EL (cell line): ENCODE measurements at places on chromosomes 4 and X.

DNA sequence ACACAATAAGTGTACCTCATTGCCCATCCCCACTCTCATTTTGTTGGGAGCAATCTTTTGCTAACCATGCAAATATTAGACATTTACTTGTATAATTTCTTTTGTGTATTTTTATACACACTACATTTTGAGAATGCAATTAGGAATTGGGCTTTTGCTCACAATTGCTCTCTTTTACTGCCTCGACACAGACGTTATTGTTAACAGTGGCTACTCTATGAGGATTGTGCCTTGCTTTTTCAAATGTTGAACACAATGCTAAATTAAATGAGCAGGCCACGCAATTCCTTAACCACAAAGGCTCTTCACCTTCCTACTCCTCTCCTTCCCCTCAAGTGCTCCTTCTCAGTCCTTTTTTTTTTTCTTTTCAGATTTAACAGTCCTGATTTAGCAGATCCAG, 42.8 kb upstream of the HPF1 start:
- no peak for DNase-seq

DNA sequence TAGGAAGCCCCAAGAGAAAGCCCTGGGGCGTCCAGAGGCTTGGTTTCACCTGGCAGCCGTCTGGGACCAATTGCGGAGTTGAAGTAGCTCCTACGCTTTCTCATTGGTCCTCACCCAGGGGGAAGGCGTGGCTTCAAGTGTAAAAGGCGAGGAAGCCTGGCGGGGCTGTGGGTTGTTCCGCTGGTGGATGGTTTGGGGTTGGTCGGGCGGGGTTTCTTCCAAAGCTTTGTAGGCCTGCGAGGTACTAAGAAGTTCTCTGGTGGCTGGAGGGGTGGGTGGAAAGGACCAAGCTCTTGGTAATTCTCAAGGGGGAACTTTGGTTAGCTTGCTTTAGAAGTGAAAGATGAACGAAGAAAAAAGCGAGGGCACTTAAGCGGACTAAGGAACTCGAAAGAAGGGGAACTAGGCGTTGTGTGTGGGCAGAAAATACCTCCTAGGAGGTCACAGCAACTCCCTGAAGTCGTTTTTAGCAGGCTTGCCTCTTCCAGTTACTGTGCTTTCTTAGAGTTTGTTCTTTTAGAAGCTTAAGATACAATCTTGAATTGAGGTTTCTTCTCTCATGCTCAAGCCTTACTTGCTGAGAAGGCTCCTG, 36.6 kb downstream of the CCNG2 start:
- DNase-seq = no peak

GRCh38 chr4:124212815-124213630, 499.5 kb downstream of the ANKRD50 start:
- DNase-seq = peak; percentile 8

DNA sequence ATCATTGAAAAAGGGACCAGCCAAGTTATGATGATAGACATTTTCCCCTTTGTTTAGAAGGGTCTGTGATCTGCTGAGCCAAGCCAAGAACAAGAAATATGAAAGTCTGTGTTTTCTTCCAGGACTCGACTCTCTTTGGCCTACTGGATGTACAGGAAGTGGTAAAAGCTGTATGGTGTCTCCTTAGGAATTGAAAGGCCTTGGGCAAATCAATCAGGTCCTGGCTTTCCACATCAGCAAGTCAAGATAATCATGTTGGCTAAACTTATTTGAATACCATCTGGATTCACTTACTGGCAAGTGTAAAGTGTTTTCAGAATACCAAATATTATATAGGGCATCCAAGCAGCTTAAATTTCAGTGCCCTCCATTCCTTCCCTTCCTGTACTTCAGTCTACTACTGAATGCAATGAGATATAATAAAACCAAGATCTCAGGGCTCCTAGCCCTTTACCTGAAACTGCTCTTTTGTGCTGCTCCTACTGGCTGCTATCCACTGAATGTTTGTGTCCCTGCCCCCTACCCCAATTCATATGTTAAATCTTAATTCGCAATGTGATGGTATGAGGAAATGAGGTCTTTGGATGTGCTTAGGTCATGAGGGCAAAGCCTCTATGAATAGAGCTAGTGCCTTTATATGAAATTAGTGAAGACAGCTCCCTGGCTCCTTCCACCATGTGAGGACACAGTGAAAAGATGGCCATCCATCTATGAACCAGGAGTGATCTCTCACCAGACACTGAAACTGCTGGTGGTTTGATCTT, 578.0 kb downstream of the SPRY1 start:
- DNase-seq = no peak

GRCh38 chr4:54384563-54384962, 155.5 kb downstream of the PDGFRA start:
- DNase-seq = peak; percentile 60
